Cerebellar nuclear complex (tissue), 1 donor: ENCODE measurements at places on chromosomes 7 and 10.

- no peak for DNase-seq
These were observed 32.4 kb upstream of the SEMA3E start for GRCh38 chr7:83681200-83681778.

DNA sequence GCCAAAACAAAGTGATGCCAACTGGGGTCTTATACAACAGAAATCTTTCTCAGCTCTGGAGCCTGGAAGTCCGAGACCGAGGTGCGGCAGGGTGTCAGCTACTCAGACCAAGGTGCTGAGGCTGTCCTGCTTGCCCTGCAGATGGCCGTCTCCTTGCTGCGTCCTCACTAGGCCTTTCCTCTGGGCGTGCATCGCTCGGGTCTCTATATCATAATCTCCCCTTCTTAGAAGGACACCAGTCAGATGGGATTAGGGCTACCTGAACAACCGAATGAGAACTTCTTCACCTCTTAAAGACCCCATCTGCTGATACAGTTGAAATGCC lies 244.7 kb downstream of the EBF3 start:
- DNase-seq, result no peak

- no peak for DNase-seq
These were observed 38.7 kb downstream of the GNA12 start for GRCh38 chr7:2805213-2805944.

GRCh38 chr10:119079599-119080520 lies 757 bp downstream of the EIF3A start:
- no peak for DNase-seq

DNA sequence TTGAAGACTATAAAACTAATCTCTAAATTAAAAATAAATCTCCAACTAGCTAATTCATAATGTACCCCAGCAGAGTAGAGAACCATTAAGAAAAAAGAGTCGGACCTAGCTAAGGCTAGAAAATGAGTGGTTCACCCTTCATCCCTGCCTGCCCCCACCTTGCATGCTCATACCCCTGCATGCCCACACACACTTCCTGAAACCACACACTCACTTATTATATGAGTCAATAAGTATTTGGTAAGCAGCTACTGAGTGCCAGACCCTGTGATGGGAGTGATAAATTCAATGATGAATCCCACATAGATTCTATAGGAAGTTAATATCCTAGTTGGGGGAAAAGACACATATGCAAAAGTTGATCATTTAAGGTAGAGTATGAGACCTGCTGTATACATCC lies 152.9 kb upstream of the INHBA start:
- DNase-seq, result no peak

GRCh38 chr7:152894295-152895170 lies 135.0 kb downstream of the ACTR3B start:
- no peak for DNase-seq

DNA sequence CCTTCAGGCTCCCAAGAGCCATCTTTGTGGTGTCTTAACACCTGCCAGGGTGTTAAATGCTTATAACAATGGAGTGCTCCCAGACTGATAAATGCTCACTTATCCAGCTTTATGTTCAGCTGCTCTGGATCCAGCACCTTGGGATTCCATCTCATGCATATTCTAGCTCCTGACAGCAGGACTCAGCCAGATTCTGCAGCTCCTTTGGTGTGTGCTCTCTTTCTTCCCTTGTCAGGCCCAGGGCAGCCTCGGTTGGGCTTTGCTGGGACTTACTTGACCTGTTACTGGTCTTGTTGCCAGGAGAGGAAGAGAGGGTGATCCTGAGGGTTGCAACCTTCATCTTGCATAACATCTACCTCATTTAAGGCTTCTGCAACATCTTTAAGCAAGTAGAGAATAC lies 59.4 kb upstream of the CCNY start:
- DNase-seq, result no peak

- DNase-seq, result no peak
These were observed 49.7 kb downstream of the UNC5B start for GRCh38 chr10:71262027-71262426.
